ENCODE measurements at places on chromosomes 12 and 14.
A peak's percentile ranks its signal among the peaks of the same experiment; 100 is the strongest.

GRCh38 chr12:180445-180844 is 33.5 kb downstream of the SLC6A12 start:
- no peak for DNase-seq

DNA sequence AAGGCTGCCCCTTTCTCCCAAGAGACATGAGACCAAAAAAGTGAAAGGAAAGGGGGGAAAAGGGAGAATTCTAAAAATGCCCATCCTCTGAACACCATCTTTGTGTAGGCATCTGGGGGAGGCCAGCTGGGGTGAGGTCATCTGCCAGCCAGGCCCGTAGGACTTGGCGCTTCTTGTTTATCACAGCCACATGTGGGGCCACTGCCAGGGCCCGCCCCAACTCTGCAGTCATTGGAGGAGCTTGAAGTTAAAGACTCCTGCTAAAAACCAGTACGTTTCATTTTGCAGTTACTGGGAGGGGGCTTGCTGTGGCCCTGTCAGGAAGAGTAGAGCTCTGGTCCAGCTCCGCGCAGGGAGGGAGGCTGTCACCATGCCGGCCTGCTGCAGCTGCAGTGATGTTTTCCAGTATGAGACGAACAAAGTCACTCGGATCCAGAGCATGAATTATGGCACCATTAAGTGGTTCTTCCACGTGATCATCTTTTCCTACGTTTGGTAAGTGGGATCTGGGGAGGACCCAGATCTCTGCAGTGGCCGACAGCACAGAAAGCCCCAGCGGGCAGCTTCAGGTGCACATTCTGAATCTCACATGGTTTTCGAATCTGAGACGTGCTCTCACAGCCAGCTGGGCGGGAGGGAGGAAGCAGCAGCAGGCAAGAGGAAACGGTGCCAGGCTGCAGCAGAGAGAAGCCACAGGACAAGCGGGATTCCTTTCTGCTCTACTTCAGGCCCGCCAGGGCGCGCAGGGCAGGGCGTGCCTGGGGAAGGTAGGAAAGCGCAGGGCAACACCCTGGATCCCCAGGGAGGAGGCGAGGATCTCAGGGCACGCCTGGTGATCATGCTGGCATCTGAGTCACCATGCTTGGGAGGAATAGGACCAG is at the start of gene P2RX7:
TSS of gene P2RX7 (plus strand) at position 276 of the 881 bp plus-strand sequence. CDS start at position 371, 95 bp downstream.
- peak; percentile 90 for DNase-seq

GRCh38 chr14:91290986-91291385 is 46.5 kb upstream of the GPR68 start:
- no peak for DNase-seq

DNA sequence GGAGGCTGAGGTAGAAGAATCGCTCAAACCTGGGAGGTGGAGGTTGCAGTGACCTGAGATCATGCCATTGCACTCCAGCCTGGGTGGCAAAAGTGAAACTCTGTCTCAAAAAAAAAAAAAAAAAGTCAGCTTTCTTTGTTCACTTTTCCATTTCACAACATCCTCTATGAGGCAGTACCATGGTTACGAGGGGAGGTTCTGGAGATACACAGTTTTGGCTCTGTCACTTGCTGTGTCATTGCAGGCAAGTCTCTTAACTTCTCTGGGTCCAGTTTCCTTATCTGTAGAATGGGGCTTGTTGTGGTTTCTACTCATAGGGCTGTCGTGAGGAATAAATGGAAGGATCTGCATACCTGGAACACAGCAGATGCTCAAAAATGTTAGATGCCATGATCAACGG is 75.6 kb upstream of the SLC24A4 start:
- DNase-seq: no peak

- DNase-seq: peak; percentile 40
Observed at GRCh38 chr12:118645219-118645618, 268.9 kb downstream of the SUDS3 start.

- DNase-seq: no peak
Observed at GRCh38 chr12:44581642-44582242, 294.4 kb downstream of the NELL2 start.

Measured in LoVo (cell line).